A549 treated with CORT108297 at 1 μM for 4 hours (cell line): ENCODE measurements at places on chromosomes 11 and 22. TPM values are rescaled to one million over a fixed set of nuclear protein-coding genes. Genes with fewer than 3 reads are reported as not detected.

Gene TRPC6
- 0.74 to 1.4 TPM (median 0.96 TPM) in 5 replicates for total RNA-seq

Gene ZNF215
- total RNA-seq: 0.85 to 1.3 TPM (median 1.1 TPM) in 5 replicates

Gene HEPHL1
- total RNA-seq: not detected in 5 replicates

Gene SYT12
- total RNA-seq: 11.2 to 18.6 TPM (median 16.8 TPM) in 5 replicates
